ENCODE measurements at places on chromosomes 2 and 18. TPM values are rescaled to one million over a fixed set of nuclear protein-coding genes. Genes with fewer than 3 reads are reported as not detected.

MROH2A gene
- total RNA-seq: not detected

OR6B2 gene
- not detected for total RNA-seq

KCNIP3 gene
- 0.65 TPM for total RNA-seq

SP5 gene
- not detected for total RNA-seq

C2orf81 gene
- 3.5 TPM for total RNA-seq

FRZB gene
- total RNA-seq: 0.72 TPM

DLGAP1 gene
- total RNA-seq: 0.53 TPM

MYOM1 gene
- 2.5 TPM for total RNA-seq

NGEF gene
- total RNA-seq: 5.7 TPM

CNDP1 gene
- not detected for total RNA-seq

COLEC12 gene
- 21.1 TPM for total RNA-seq

CEBPZ gene
- 41.1 TPM for total RNA-seq

PCARE gene
- total RNA-seq: not detected

SERPINB12 gene
- not detected for total RNA-seq

FLACC1 gene
- total RNA-seq: 1.3 TPM

SNTG2 gene
- 0.07 TPM for total RNA-seq

CRYGC gene
- not detected for total RNA-seq

HTR2B gene
- total RNA-seq: 37.3 TPM

FAP gene
- total RNA-seq: 172 TPM

TUBA3E gene
- not detected for total RNA-seq

Measured in smooth muscle cell of the pulmonary artery (primary cell).